ENCODE measurements at places on chromosomes 11 and 22.
A peak's percentile ranks its signal among the peaks of the same experiment; 100 is the strongest.

DNA sequence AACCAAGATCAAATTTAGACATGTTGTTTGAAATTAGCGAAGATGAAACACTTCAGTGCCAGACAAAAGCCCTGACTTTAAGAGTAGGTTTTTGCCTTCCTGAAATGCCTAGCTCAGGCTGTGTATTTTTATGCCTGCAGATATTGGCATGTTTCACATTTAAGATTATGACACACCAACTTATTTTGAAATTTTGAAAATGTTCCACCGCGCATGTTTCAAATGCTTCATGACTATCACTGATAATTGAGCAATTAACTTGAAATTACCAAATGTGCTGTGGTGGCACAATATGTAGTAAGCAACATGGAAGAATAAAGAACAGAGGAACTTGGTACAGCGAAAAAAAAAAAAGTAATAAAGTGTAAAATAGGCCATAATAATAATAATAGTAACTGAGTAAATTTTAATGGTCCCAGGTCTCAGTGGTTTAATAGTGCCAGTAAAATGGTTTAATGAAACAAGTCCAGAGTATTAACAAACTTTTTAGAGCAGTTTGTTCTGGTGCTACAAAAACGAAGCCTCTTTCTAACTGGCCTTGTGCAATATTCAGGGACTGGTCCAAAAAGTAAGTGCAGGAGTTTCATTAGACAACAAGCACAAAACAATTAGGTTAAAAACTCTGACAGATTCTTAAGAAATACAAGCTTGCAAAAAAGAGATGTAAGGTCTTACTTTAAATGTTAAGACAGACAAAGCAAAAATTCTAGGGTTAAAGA, 112.5 kb upstream of the SOX6 start:
- H3K27ac ChIP-seq = no peak overlapping the region
- H3K4me3 ChIP-seq = no peak overlapping the region
- no peaks in the 10 kb centered on the region for H3K4me1 ChIP-seq
- DNase-seq = no peak
- H3K36me3 ChIP-seq = no peaks in the 10 kb centered on the region

GRCh38 chr11:103295704-103296103, 186.5 kb downstream of the DYNC2H1 start:
- H3K27me3 ChIP-seq = no peaks in the 10 kb centered on the region
- no peaks in the 10 kb centered on the region for H3K4me1 ChIP-seq
- DNase-seq = no peak
- H3K4me3 ChIP-seq = no peak overlapping the region

- no peak overlapping the region for H3K4me3 ChIP-seq
- H3K27me3 ChIP-seq = no peaks in the 10 kb centered on the region
- H3K4me1 ChIP-seq = no peaks in the 10 kb centered on the region
- H3K27ac ChIP-seq = no peak overlapping the region
Observed at GRCh38 chr11:100778166-100778785, 91.2 kb downstream of the ARHGAP42 start.

DNA sequence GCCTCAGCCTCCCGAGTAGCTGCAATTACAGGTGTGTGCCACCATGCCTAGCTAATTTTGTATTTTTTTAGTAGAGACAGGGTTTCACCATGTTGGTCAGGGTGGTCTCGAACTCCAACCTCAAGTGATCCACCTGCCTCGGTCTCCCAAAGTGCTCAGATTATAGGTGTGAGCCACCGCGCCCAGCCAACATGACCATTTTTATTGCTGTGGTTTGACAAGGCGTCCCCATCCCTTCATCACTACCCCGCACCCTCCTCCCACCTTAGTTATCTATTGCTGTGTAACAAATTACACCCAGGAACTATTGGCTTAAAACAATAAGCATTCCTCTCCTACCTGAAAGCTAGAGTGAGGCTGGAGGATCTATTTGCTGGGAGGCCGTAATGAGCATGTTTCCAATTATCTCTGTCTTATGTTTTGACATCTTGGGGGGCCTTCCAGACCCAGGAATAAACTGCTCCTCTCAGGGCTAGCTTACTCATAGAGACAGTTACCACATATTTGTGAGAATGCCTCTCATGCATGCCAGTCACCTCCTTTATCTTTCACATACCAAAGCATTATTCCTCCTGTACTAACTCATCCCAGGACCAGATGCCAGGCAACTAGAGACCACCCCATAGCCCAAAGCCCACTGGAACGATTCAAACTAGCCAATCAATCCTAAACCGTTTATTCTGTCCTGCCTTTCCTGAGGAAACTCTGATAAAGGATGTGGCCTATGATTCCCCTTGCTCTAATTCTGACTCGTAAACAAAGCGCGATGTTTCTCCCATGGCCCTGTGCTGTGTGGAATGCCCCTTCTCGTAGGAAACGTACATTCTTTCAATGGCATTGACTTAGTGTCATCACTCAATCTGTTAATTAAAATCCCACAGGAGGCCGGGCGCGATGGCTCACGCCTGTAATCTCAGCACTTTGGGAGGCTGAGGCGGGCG, 19.4 kb downstream of the SNU13 start:
- DNase-seq = no peak
- H3K4me1 ChIP-seq = peaks cover 12% of the 10 kb centered on the region
- H3K4me3 ChIP-seq = no peak overlapping the region
- H3K27me3 ChIP-seq = no peaks in the 10 kb centered on the region
- peaks cover 34% of the 10 kb centered on the region for H3K36me3 ChIP-seq
- H3K27ac ChIP-seq = no peak overlapping the region

DNA sequence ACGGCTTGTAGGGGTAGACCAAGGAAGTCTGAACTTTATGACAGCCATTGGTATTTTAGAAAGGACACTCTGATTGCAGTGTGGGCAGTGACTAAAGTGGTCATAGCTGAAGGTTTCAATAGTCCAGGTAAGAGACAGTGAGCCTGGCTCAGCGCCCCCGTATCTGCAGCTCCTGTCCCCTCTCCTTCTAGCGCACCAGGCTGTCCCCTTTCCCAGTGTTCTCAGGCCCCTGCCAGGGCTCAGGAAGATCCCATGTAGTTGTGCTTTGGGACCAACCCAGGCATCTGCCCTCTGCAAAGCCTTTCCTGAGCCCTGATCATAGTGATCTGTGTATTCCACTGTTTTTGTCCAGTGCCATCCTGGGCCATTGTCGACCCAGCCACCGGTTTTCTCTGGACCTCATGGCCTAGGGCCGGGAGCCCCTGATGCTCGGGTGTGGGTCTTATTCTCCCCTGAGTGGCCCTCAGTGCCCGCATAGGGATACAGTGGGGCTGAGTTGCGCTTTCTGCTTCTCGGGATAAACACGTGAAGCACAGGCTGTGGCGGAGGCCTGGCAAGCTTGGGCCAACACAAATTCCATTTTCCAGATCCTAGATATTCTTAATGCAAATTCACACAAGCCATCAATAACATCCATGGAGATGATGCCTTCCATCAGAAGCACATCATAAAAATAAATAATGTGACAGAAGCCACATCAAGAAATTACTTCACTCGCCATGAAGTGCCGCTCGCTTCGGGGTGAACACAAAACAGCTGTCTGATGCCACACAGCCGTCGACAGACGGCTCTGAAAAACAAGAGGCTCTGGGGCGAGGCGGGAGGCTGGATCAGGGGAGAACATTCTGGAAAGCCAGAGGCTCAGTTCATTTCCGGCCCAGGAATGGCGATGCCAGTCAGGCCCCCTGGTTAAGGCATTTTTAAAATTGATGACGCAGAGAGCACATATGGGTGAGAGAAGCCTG, 805.0 kb downstream of the TBC1D22A start:
- H3K36me3 ChIP-seq = no peaks in the 10 kb centered on the region
- H3K4me1 ChIP-seq = no peaks in the 10 kb centered on the region
- no peak overlapping the region for H3K27ac ChIP-seq
- no peak for DNase-seq
- H3K4me3 ChIP-seq = no peak overlapping the region

DNA sequence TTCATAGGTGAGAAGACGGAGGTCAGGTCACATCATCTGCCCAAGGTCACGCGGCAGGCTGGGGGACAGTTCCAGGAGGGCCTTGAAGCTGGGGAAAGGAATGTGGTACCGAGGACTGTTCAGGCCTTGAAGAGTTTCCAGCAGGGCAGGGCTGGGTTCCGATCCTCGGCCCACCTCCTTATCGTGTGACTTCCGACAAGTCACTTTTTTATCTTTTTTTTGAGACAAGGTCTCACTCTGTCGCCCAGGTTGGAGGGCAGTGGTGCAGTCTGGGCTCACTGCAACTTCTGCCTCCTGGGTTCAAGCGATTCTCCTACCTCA, 623 bp downstream of the NDUFS8 start:
- peak overlapping the region; percentile 87 for H3K27ac ChIP-seq
- H3K36me3 ChIP-seq = peaks cover 7% of the 10 kb centered on the region
- H3K27me3 ChIP-seq = no peaks in the 10 kb centered on the region
- peaks cover 23% of the 10 kb centered on the region for H3K4me1 ChIP-seq

DNA sequence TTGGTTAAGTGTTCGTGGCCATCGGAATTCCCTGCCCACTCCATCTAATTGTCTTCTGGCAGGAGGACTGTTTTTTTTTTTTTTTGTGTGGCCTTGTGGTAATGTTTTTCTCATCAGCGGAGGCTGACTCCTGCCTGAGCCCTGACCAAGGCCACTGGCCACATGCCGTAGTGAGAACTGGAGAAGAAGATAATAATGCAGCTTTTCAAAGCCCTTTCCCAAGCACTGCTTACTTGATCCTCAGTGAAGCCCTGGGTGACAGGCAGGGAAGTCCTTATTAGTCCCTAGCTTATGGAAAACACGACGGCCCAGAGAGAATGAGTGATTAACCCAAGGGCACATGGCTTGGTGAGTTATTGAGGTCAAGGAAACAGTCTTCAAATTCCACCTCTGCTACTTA, 71.2 kb downstream of the ADM start:
- peaks cover 8% of the 10 kb centered on the region for H3K27me3 ChIP-seq
- H3K36me3 ChIP-seq = no peaks in the 10 kb centered on the region
- no peaks in the 10 kb centered on the region for H3K4me1 ChIP-seq
- no peak overlapping the region for H3K27ac ChIP-seq
- H3K4me3 ChIP-seq = no peak overlapping the region

Data from activated CD4-positive, alpha-beta T cell treated with anti-CD3 and anti-CD28 coated beads, Interleukin-2, amount 10 ng/mL, durations not matched to agents 24 days and 14 days (primary cell).